ENCODE measurements at places on chromosomes 1 and 21.

- no peak for DNase-seq
These were observed 6.2 kb upstream of the ZNF281 start for GRCh38 chr1:200415789-200416593.

DNA sequence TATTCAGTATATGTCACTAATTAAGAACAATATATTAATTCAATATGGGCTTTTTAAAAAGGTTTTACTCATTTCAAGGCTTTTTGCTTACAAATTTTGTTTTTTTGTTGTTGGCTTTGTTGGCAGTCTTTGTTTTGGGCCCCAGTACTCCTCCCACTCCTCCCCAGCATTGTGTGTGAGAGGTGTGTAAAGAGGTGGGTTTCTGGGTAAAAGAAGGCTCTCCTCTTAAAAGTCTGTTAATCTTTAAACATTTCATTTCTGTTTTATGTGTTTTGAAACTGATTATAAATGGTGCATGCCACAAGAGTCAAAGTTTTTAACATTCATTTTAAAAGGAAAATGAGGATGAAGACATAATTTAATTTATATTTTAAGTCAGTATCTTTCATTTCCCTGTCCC lies 79.6 kb downstream of the SASS6 start:
- no peak for DNase-seq

- no peak for DNase-seq
These were observed 18.5 kb downstream of the PLA2G2D start for GRCh38 chr1:20100632-20101355.

DNA sequence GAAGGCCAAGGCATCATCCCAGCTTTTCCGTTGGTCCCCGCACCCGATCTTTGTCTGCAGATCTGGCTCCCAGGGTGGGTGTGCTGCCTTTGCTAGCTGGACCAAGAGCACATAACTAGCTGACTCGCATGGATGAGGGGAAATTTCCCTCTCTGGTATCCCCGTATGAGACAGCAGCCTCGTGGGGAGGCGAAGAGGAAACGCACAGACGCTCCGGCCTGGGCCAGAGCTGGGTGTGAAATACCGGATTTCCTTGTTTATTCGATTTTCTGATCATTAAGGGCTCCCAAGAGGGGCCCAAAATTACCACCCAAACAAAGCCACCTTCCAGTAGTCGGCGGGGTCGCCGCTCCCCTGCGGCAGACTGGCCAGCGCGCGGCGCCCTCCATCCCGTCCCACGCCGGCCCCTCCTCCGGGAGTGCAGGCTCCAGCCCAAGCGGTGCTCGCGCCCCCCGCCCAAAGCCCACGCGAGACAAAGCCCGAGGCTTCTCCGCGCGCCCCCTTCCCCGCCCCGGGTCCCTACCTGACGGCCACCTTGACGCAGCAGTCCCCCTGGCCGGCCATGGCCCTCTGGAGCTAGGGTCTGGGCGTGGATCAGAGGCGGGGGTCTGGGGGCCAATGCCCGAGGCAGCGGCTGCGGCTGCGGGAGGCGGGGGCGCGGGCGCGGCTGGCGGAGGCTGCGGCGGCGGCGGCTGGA lies 546 bp downstream of the KIF21B start:
- peak; percentile 27 for DNase-seq

DNA sequence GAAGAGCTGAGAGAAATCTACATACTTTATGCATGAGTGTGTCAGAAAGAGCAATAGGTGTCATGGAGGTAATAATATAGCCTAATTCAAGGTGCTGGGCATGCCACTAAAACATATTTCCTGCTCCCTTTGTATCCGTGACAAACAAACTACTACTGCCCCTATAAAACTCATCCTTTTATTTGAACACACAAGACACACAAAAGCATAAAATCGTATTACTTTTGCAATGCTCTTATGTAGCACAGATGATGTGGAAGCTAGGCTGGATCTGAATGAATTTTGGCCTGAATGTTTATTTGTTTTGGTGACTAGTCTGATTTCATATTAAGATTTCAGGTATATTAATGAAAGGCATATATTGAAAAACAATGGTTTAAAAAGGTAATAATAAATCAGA lies 239.3 kb upstream of the NEGR1 start:
- no peak for DNase-seq

Data from SK-N-DZ (cell line).